ENCODE measurements at places on chromosomes 5 and 9.

DNA sequence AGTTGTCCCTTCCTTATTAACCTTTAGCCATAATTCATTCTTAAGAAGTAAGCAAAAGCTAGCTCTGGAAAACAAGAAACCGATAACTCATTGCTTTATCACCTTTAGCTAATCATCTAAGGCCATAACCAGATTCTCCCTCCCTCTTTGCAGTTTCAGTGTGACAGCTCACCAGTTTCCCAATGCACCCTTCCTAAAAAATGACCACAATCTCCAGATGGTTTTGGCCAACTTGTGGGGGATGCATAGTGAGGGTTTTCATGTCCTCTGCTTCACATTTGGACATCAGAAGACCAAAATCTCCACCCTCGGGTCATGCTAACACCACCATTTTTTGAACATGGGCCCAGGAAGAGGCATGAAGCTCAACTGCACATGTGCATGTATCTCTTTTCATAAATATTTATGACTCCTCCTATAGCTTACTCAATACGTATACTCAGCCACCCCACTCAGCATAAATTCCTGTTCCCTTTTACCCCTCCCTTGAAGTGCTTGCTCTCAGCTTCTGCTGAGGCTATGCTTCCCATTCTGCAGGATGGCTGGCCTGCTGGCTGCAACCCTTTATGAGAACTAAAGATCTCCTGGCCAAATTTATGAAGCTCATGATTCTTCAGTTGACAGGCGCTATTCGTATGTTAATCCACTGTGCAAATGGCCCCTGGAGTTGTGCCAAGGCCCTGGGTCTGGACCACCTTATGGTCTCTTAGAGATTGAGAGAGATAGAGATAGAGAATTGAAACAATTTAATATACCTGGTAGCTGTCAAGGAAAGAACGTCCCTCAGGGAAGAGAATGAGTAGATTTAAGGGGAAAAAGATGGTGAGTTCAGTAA lies 14.8 kb downstream of the PPP3R2 start:
- no peak for DNase-seq

GRCh38 chr9:72978744-72979143 lies 25.9 kb upstream of the ALDH1A1 start:
- no peak for DNase-seq

GRCh38 chr5:125536095-125536494 lies 789.7 kb upstream of the ZNF608 start:
- no peak for DNase-seq

- DNase-seq = no peak
Measured at GRCh38 chr5:139284295-139284694, 9.2 kb upstream of the MATR3 start.

GRCh38 chr5:31443572-31443971 lies 88.3 kb downstream of the DROSHA start:
- no peak for DNase-seq

GRCh38 chr5:16179936-16180788 lies 571 bp upstream of the MARCHF11 start:
- no peak for DNase-seq

- peak; percentile 83 for DNase-seq
Measured at GRCh38 chr9:125746017-125746773, 978 bp upstream of the PBX3 start.
